ENCODE measurements at places on chromosomes 16 and 17.

- DNase-seq = no peak
Observed at GRCh38 chr17:2876467-2876866, 80.2 kb downstream of the RAP1GAP2 start.

DNA sequence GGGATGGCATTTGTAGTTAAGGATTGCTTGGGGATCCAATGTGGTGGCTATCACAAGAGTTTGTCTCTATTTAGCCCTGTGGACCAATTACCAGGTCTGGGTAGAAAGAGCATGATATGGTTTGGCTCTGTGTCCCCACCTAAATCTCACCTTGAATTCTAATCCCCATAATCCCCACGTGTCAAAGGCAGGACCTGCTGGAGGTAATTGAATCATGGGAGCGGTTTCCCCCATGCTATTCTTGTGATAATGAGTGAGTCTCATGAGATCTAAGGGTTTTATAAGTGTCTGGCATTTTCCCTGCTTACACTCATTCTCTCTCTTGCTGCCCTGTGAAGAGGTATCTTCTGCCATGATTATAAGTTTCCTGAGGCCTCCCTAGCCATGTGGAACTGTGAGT, 86.4 kb upstream of the HS3ST4 start:
- DNase-seq = no peak

DNA sequence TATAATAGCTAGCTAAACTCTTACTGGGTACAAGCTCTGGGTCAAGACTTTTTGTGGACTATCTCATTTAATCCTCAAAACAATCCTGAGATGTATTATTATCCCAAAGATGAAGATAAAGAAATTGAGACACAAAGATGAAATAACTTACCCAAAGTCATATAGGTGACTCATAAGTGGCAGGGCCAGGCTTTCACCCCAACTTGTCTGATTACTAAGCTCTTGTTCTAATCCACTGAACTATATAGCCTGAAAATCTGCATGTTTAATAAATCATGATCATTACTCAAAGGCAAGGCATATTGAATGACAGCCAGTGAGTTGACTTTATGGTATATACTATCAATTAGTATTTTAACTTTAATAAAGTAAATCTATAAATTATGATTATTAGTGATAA, 77.4 kb downstream of the SKAP1 start:
- DNase-seq = peak; percentile 10

GRCh38 chr17:51685287-51685909, 425.1 kb downstream of the UTP18 start:
- DNase-seq = no peak

GRCh38 chr17:66533572-66533971, 231.2 kb downstream of the PRKCA start:
- no peak for DNase-seq

GRCh38 chr17:59558039-59558438, 7.4 kb upstream of the DHX40 start:
- no peak for DNase-seq

DNA sequence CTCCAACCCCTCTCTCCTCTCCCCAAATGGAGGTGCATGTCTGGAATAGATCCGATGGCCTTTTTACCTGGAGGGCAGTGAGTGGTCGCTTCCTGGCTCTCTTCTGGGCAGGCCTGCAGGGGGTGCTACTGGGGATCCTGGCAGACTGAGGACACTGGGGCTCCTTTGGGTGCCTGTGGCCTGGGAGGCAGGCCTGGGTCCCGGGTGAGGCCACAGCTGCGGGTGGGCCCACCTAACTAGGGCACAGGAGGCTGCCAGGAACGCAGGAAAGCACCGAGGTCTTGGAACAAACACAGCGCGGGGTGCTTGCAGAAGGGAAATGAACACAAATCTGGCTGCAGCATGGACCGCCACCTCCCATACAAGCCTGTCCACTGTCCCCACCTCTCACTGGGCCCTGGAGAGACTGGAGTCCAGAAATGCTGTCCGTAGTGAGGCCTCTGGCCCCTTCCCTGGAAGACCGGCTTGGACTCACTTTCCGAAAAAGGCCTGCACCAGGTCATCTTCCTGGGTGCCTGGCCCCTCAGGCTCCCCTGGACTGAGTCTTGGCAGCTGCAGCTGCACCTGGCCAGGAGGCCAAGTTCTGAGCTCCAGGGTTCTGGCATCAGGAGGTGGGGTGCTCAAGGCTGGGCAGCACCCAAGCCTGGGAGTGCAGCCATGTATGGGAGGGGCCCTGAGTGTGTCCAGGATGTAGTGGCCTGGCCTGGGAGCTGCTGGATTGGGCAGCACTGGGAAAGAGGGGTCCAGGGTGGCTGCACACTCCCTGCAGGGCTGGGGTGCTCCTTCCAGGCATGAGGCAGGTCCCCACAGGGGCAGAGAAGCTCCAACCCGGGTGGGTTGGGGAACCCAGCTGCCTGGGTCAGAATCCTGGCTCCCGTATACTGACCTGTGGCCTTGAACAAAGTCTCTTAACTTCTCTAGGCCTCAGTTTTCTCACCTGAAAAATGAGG, 195.1 kb downstream of the IRF8 start:
- no peak for DNase-seq

GRCh38 chr16:87620201-87620495, 17.8 kb downstream of the JPH3 start:
- no peak for DNase-seq
